ENCODE measurements at places on chromosomes 12 and 14.

GRCh38 chr12:57899010-57899662 is 42.2 kb upstream of the ATP23 start:
- peak; percentile 70 for DNase-seq

- no peak for DNase-seq
These were observed 19.9 kb downstream of the SH2B3 start for GRCh38 chr12:111425655-111426054.

DNA sequence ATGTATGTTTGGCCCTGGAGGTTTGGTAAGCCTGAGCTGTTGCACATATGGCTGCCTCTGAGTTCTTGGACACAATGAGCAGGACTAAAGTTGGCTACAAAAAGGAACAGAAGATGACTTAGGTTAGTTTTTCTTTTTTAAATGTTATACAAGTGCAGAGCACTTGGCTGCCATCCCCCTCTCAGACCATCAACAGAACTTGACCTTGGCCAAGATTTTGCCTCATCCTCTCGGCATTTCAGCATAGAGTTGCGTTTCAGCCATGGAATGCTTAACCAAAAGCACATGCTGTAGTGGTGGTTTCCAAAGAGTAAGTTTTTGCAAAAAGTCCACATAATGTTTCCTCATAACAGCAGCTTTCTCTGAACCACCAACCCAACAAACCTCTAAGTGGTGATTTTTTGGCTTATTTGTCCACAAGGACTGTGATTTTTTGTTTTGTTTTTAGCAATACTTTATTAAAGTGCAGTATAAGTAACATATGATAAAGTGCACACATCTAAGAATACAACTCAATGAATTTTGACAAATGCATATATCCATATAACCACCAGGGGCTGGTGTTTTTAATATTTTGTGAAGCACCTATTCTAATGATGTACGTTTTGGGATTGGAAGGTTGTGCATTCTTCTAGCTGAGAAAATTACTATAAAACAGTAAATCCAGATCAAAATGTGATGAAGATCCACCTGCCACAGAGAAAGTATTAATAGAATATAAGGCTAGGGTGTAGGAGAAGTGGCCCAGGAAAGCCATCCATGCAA is 12.1 kb upstream of the GALNT16 start:
- no peak for DNase-seq

- DNase-seq = no peak
These were observed 4.5 kb downstream of the DYRK4 start for GRCh38 chr12:4566474-4566873.

GRCh38 chr12:71772735-71773134 is 18.1 kb downstream of the RAB21 start:
- DNase-seq = no peak

DNA sequence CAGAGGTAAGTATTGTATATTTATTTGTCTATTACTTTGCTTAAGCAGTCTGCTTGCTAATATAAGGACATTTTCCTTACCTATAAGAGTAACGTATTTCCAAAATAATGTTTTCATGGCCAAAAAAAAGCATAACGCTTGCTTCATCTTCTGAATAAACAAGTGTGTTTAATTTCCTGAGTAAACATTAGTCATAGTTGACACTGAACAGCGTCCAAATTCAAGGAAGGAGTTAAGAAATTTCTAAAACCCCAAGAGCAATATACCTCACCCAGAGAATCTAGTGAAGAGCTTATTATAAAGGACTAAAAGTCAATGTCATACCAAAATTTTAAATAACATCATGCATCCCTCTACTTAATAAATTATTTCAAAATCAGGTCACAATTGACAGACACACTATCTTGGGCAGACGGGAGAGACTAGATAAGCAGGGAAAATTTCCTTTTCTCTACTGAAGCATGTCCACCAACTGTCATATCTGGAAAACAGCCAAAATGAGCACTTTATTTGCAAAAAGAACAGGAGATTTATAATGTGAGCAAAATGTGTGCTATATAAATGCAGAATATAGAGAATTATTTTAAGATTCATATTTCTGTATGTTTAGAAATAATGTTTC is 25.1 kb downstream of the ANKS1B start:
- DNase-seq = no peak

DNA sequence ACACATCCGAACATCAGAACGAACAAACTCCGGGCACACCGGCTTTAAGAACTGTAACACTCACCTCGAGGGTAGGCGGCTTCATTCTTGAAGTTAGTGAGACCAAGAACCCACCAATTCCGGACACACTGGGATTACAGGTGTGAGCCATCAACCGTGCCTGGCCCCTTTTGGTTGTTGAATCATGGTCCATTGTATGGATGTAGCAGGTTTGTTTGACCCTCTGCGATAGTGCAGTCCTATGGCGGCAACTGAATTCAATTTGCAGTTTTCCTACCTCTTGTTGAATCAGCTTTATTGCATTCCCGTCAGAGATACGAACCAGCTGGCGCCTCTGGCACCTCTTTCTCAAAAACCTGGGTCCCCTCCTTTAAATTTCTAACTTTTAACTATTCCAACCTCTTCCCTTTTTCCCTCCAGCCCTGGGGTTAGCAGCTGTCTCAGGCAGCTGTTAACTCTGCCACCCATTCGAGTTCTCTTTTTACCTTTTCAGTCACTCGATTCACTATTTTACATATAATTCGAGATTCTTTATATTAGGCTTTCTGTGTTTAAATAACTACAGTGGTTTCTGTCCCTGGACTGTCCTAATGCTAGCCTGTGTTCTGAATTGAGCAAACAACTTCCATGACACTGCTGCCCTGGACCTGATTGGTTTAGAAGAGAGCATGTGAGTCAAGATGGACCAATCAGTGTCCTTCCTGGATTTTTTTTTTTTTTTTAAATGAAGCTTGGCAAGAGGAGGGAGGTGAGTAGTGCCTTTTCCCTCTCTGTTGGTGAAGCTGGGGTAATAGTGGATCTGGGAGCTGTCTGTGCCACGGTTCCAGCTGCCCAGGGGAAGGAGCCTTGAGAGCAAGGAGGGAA is 261.5 kb downstream of the PCNX1 start:
- no peak for DNase-seq

DNA sequence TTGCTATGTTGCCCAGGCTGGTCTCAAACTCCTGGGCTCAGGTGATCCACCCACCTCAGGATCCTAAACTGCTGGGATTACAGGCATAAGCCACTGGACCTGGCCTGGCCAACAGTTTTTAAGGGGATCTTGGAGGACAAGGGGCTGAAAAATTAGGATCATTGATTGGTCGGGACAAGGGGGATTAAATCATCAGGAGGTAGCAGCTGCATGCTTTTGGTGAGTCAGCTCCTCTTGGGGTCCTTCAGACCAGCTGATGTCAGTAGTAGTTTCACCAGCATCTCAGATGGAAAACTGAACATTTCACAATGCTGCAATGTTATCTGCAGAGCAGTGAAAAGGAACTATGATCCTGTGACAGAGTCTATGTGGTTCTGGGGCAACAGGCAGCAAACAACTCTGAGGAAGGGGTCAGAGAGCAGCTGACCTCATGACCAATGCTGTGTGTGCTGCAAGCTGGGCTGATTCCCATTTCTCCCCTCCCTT is 6.3 kb downstream of the LRRC74A start:
- DNase-seq = no peak

- no peak for DNase-seq
These were observed 23.7 kb downstream of the SFSWAP start for GRCh38 chr12:131734336-131735152.

DNA sequence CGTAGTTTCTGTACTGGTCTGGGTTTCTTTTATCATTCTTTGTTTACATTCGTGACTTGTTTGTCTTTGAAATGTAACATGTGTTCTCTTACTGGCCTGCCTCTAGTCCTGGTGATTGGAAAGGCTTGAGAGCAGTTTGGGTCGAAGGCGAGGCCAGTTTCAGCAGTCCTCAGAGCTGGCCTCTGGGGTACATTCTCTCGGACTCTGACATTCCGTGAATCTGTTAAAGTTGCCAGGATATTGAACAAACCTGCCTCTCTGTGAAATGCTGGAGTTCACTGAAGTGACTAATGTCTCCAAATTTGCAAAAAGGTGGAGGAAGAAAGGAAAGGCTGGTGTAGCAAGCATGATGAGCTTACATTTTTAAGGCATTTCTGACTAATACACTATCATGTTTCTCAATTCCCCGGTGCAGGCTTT is 1.5 kb downstream of the PLEKHA5 start:
- no peak for DNase-seq

- no peak for DNase-seq
These were observed 8.9 kb downstream of the CORO1C start for GRCh38 chr12:108722463-108722862.

DNA sequence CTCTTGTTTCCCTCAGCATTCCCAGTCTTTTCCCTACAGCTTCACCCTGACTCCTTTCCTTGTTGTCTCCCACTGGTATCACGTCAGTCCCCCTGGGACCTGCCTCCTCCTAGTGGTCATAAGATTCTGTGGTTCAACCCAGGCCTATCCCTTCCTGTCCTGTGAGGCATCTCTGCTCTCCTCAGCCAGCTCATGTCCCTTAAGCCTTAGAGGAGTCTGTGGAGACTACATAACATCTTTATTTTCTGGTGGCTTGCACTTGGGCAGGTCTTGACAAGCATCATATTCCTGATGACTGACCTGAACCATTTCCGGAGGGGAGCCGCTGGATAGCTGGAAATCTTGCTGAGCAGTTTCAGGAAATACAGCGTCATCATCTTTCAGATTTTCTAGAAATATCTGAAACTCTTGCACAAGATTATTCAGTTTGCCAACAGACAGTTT is 688 bp downstream of the C12orf71 start:
- no peak for DNase-seq

GRCh38 chr14:79098324-79098723 is 928.2 kb downstream of the NRXN3 start:
- DNase-seq = no peak

GRCh38 chr12:32178341-32179010 is 71.8 kb downstream of the BICD1 start:
- DNase-seq = no peak

DNA sequence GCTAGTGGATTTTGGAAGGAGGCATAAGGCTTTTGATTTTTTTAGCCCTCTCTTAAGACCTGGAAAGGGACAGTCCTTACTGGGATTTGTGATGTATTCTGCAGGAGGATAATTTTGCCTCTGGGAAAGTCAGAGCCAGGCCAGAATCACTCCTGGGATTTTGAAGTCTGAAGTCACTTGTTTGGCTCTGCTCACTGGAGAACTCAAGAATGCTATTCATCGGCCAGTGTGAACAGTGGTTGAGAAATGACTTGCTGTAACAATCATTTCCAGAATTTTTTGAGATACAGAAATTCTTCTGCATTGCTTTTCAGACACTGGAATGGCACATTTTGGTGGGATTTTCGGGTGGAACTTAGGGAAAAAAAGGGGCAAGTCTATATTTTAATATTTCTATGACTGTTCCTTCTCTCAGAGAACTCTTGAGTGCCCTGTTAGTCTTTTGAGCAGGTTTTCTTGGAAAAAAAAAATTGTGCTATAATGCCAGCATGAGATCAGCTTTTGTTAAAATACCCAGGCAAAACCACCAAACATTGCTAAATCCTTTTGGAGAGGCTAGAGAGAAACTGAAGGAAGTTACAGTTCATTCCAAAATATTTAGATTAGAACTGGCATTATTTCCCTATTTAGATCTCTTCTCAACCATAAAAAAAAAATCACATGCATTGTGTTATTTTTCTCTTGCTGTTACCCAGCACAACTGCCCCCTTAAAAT is 26.1 kb upstream of the BHLHE41 start:
- DNase-seq = no peak

DNA sequence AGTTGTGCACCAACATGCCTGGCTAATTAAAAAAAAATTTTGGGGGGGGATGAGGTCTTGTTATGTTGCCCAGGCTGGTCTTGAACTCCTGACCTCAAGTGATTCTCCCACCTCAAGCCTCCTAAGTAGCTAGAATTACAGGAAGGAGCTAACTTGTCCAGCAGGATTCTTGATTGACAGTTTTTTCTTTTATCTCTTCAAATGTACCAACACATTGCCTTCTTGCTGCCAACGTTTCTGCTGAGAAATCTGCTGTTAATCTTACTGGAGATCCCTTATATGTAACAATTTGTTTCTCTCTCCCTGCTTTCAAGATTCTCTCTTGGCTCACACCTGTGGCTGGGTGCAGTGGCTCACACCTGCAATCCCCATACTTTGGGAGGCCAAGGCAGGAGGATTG is 22.4 kb upstream of the MARK3 start:
- no peak for DNase-seq

- no peak for DNase-seq
These were observed 175.3 kb upstream of the RTL1 start for GRCh38 chr14:101078892-101079221.

GRCh38 chr12:47317175-47317915 is 237.6 kb upstream of the AMIGO2 start:
- no peak for DNase-seq

DNA sequence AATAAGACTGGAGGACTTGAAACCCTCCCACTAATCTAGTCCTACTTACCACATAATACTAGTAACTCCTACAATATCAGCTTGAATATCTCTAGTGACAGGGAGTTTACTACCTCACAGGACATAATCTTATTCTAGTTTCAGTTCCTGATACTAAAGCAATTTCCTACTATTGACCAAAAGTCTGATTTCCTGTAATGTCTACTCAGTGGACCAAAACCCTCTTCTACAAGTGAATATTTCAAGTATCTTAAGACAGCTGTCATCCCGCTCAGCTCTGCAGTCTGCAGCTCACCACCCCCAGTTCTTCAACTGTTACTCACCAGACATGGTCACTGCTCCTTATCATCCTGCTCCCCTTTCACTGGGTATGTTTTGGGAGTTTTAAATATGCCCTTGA is 70.8 kb upstream of the TMCC3 start:
- DNase-seq = no peak

GRCh38 chr12:133057446-133057845 is 20.1 kb downstream of the ZNF84 start:
- no peak for DNase-seq

DNA sequence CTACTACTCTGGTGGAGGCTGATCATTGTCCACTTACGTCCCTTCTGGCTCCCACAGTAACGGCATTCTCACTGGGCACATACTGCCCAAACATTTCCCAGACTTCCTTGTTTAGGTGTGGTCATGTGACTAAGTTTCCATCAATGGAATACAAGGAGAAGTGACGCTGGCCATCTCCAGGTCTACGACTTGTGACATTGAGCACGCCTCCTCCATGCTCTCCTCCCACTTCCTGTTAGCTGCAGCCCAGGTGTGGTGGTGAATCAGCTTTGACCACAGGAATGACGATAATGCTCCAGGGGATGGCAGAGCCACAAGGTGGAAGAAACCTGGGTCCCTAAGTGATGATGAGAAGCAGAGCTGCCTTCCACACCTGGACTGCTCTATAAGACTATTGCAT is 6.0 kb upstream of the SLC24A4 start:
- DNase-seq = no peak

Measured in stimulated activated CD4-positive, alpha-beta T cell treated with anti-CD3 and anti-CD28 coated beads, Interleukin-12 subunit alpha, Interleukin-12 subunit beta, amount 100 ng/mL, for 4 hours (primary cell).